ENCODE measurements at places on chromosomes 16 and 17.
A peak's percentile ranks its signal among the peaks of the same experiment; 100 is the strongest.

GRCh38 chr16:23132775-23133463, 16.3 kb downstream of the USP31 start:
- no peak for DNase-seq

GRCh38 chr17:76556765-76557367, 17.0 kb downstream of the PRCD start:
- DNase-seq = no peak

GRCh38 chr17:30232824-30233427, 2.6 kb downstream of the SLC6A4 start:
- DNase-seq = no peak

DNA sequence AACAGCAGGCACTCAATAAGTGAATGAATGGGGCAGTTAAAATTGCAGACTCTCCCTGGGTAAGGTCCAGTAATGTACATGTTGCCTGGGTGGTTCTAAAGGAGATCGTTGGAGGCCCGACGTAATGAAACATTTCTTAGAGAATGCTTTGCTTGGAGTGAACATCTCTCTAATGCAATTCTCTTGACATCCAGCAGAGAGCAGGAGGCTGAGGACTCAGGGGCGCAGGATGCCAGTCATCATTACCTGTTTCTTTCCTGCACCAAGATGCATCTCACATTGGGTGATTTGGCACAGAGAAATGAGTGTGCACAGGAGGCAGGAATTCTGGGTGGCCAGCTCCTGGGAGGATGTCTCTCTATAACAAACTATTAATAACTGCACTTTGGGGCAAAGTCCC, 130.3 kb upstream of the RBBP6 start:
- no peak for DNase-seq

DNA sequence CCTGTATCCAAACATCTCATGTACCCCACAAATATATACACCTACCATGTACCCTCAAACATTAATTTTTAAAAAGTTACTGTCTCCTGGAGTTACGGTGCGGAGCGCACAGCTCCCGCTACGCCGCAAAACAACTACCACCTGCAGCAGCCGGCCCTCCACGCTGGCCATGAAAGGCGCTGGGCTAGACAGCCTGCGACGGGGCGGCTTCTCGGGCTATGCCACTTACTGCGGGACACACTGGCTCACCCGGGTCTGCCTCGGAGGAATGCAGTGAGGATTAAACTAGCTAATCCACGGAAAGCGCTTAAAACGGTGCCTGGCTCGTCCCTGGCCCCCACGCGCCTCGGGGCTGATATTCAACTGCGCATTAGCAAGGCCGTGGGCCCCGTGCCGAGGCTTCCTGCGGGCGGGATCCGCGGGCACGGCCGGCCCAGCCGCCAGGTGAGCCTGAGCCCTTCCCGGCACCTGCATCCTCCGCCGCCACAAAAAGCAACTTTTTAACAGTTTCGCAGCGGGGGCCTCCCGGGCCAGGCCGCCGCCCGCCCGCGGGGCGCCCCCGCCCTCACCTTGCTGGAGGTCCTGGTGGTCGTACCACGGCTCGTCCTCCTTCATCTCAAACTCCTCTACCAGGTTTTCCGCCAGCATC, 633 bp downstream of the CDR2 start:
- peak; percentile 46 for DNase-seq

- no peak for DNase-seq
Observed at GRCh38 chr17:17898673-17899072, 61.9 kb upstream of the SREBF1 start.

DNA sequence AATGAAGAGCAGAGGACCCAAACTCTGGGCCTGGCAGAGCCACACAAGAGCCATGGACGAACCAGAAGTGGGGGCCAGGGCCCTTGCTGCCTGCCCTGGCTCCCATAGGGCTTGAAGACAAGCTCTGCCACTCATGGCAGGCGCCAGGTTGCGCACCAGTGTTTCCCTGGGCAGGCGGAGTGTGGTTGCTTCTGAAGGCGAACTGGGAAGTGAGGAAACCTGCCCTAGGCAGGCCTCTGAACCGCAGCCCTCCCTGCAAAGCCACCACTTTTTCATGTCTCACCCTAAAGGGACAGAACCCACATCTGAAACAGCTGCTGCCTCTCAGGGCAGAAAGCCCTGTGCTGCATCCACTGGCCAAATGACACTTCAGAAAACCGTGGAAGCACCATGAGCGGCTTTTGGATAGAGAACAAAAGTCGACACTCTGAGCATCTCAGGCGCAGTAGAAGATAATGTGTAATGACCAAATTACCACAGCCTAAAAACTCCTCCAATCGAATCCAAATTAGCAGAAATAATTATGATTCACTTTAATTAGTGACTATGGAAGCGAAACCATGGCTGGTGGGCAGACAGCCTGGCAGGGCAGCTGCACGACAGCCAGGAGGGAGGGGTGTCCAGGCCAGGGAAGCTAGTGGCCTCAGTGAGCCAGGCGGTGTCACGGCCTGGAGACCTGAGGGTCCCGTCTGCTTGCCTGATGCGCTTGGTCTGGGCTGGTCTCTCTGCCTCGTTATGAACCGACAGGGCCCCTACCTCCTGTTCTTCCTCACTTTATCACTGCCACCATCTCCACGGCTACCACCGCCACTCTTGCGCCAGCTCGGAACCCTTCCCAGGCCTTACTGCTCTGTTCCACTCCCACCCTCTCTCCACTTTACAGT, 59.1 kb downstream of the PRMT7 start:
- peak; percentile 46 for DNase-seq

DNA sequence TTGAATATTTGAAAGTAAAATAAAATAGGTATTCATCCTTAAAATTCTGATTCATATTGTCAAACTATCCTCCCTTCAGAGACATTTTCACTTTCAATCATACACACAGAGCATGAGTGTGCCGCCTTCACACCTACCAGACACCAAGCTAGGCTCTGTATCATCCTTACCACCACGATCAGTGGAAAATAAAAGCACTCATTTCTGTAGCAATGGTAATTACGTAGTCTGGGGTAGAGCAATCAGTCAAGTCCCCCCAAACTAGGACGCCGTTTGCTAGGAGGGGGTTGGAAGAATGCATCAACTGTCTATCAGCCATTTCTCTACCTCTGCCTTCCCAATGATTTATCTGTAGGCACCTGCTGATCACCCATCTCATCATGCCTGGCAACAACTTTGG, 84.6 kb upstream of the GRIN2A start:
- DNase-seq = peak; percentile 17

DNA sequence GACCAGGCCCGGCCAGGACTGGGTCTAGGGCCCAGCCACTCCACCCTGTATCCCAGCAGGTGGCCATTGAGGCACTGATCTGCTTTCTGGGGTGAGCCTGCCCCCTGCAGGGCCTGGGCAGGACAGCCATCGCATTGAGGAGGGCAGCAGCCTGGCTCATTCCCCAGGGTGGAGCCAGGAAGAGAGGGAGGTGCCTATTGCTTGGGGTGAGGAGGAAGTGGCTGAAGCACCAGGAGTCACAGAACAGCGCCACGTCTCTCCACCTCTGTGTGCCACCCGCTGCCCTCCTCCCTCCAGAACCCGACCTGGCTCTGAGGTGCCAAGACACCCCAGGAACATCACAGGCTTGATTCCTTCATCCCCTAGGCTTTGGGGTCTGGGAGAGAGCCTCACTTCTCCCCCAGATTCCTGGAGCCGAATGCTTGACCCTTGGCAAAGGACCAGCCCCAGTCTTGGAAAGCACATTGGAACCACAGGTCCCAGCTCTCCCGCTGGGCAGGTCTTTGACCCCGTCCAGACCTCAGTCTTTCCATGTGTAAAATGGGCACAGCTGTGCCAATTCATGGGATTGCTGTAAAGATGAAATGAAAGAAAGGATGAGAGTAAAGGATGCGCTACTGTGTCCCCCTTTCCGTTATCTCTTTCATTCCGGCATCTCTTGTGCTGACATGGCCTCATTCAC, 7.2 kb upstream of the KRT36 start:
- DNase-seq = peak; percentile 83

DNA sequence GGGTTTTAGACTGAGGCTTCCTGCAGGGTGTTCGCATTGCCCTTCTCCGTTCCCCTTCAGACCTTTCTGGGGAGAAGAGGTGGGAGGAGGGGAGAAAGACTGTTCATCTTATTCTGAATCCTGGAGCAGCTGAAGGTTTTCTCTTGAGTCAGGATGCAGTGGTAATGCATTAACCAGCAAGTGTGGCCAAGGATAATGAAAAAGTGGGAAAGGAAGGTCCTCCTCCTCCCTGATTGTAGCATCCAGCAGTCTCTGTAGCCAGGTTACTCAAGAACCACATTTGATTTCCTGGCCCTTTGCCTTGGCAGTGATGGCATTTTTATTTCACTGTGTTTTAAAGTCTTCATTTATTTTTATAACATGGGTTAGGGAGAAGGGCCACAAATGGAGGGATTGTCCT, 59.1 kb downstream of the CYLD start:
- DNase-seq = no peak

- no peak for DNase-seq
Observed at GRCh38 chr17:43430936-43431713, 32.3 kb downstream of the ARL4D start.

DNA sequence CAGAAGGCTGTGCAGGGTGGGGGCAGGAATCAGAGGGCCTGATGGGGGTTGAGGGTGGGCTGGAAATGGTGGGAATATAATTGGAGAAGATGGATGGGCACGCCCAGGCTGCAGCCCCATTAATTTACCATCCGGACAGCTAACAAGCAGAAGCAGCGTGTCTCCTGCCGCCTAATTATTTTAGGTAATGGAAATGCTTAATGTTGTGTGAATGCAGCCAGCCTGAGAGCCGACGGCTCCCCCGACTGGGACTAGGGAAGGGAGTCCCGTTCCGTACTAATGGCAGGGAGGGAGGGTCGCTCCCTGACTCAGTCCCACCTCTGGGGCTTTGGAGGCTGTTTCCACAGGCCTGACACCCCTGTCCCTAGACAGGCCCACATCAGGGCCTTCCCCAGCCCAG, 4.7 kb upstream of the OVCA2 start:
- no peak for DNase-seq

DNA sequence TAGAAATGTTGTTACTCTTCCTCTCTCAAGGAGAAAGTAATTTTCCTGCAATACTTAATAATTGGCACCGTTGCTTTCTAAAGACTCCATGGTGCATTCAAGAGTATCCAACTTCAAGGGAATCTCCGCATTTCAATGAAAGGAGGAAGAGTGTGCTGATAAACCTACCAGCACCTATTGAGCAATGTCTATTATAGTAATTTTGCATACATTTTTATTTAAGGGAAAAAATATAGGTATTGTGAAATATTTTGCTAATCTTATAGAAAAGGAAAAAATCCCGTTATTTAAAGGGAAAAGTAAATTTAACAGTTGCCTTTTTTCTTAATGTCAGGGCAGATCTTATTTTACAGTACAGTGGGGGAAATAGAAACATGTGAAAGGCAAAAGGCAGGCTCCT, 1.1 kb upstream of the TMEM106A start:
- DNase-seq = no peak

DNA sequence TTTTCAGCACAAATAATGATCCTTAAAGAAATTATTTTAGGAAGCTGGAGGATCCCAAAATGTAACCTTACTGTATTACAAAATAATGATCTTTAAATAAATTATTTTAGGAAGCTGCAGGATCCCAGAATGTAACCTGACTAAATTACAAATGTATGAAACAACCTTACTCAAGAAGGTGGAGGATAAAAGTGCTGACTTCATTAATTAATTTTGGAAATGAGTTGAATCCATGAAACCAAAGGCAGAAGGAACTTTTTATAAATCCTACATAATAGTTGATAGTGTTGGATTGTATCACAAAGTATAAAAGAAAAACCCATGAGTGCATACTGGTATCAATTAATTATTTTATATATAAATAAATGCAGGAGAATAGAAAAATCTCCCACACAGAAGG, 859.9 kb downstream of the KCNJ2 start:
- no peak for DNase-seq

GRCh38 chr17:9212376-9213302, 191.3 kb downstream of the NTN1 start:
- DNase-seq = no peak

GRCh38 chr17:50203604-50204345, 2.3 kb upstream of the COL1A1 start:
- no peak for DNase-seq

DNA sequence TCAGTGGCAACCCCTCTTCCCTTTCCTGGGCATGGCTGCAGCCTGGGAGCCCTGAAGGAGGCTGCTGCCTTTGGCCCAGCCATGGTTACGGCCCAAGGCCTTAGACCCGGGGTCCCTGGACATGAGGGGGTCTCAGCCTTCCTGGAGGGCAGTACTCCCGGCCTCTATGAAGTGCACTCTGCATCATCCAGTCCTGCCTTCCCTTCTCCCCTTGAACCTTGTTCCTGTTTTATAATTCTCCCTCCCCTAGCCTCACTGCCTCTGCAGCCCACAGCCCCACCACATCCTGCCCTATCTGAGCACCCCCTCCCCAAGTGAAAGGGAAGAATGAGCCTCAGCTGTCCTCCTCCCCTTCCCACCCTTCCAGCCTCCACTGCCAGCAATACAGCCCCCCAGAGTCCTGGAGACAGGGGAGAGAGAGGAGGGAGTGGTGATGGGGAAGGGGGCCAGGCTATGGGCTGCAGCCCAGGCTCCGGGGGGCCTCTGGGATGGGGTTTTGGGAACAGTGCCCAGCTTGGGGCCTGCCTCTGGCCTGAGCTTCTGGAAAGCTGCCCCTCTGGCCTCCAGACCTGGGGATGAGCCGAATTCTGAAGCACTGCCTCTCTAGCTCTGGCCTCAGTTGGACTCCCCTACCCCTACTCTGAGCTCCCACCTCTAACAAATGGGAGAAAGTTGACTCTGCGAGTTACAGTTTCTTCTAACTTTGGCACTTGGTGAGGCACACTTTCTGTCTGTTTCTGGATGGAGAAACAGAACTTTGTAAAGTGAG, 7.6 kb downstream of the CCR7 start:
- DNase-seq = peak; percentile 15

- DNase-seq = no peak
Observed at GRCh38 chr17:79003661-79004411, 5.7 kb downstream of the CANT1 start.

- DNase-seq = no peak
Observed at GRCh38 chr16:31393056-31393455, at the start of gene ITGAD. ITGAD (plus strand) TSS chr16:31393335; CDS start chr16:31393361, 26 bp downstream.

DNA sequence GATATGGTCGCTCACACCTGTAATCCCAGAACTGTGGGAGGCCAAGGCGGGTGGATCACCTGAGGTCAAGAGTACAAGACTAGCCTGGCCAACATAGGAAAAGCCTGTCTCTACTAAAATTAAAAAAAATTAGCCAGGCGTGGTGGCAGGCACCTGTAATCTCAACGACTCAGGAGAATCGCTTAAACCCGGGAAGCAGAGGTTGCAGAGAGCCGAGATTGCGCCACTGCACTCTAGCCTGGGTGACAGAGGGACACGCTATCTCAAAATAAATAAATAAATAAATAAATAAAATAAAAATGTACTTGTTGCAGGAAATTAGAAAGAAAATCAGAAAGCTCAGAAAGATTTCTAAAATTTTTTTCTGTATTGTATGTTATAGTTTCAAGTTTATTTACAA, 113.9 kb downstream of the LITAF start:
- no peak for DNase-seq

- peak; percentile 79 for DNase-seq
Observed at GRCh38 chr17:43673516-43674323, 12.0 kb upstream of the MEOX1 start.
